ENCODE measurements at places on chromosomes 7 and 10.

DNA sequence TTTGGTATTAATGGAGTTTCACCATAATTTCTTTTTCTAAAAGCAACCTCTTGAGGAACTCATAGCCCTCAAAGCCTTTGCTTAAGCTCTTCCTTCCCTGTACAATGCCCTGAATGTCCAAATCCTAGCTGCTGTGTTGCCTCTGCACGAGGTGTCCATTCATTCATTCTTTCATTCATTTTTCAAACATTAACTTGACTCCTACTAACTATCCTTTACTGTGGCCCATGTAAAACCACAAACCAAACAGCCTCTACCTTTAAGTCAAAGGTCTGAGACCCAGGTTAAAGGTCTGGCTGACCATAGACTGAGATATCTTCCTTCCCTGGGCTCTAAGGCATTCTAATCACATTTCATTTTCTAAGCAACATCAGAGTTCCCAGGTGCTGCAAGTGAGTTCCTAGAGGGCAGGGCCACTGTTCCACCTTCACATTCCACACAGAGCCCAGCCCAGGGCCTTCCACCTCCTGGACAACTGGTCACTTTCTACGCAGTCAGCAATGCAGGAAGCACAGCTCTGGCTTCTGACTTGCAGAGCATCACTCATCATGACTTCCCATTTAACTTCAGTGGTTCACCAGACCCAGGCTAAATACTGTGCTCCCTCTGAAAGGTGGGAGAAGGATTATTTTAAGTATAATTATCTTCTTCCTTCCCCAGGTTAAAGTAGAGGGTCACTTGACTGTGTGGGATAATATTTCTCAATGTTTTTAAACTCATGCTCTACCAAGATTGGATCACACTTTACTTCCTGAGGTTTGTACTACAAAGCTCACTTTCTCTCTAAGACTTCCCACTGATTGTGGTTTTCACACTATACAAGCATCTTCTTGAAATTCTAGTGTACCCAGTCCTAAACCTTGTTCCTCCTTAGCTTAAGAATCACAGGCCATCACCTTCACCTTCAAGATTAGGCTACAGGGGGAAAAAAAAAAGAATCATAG, 19.1 kb downstream of the ATXN7L1 start:
- no peak for DNase-seq

GRCh38 chr10:60114765-60115586, 208.6 kb upstream of the CCDC6 start:
- DNase-seq = no peak

DNA sequence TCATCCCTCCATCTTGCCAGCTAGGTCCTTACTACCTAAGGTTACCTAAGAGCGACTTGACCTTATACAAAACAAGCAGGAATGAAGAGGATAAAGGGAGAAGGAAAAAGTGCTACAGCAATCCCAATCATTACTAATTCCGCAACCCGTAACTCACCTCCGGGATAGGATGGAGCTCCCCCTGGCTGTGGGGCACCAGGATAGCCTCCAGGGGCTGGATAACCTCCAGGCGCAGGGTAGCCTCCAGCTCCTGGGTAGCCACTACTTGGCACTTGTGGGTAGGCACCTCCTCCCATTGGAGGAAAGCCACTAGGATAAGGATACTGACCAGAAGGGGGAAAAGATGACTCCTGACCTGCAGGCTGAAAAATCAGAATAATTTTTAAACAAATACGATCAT, 15.8 kb downstream of the ANXA7 start:
- DNase-seq = no peak

DNA sequence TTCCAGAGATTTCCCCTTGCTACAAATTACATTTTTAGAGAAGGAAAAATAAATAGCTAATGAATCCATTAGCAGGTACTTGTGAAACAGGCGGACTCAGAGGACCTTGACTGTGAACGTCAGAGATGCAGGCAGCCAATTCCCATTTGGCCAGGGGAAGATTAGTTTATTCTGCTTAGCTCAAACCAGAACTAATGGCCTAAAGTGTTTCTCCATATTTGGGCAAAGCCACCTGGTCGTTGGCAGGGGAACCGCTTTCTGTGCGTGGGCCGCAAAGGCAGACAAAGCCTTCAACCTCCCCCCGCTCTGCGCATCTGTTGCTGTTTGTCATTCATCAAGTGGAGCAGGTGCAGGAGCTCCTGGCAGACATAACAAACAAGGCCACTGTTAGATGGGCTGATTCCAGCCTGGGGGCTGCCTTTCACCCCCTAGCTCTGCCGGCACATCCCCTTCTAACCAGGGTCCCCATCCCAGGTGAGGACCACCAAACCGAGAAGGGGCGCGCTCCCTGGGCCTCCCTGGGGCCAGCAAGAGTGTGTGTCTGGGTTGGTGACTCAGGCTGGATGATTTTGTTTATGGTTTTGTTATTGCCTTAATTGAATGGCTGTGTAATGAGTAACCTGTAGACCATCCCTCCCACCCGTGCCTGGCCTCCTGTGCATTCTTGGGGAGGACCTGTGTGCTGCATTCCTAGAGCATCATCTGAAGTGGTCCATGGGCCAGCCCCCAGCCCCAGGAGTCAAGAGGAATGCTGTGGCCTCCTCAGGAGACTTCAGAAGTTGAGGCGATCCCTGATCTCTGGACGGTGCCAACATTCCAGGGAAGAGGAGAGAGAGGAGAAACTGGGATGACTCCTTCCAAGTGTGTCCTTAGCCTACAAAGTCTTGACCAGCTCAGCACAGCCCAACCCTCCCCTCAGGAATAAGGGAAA, 14.5 kb upstream of the CPA1 start:
- peak; percentile 76 for DNase-seq

GRCh38 chr7:14687777-14688176, 214.8 kb downstream of the DGKB start:
- no peak for DNase-seq

DNA sequence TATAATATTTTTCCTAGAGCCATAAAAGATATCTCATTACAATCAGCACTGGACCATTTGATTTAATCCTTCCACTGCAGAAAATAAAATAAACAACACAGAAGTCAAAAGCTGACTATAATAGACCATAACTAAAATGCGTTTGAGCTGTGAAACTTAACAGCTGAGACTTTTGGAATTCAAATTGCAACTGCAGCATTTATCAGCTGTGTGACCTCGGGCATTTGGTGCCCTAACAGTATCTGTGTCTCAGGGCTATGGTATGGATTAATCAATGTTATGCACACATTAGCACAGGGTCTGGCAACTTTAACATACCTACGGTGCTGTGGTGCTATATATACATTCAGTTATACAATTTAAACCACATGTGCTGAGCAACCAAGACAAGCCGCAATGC, 160.1 kb downstream of the COL28A1 start:
- no peak for DNase-seq

DNA sequence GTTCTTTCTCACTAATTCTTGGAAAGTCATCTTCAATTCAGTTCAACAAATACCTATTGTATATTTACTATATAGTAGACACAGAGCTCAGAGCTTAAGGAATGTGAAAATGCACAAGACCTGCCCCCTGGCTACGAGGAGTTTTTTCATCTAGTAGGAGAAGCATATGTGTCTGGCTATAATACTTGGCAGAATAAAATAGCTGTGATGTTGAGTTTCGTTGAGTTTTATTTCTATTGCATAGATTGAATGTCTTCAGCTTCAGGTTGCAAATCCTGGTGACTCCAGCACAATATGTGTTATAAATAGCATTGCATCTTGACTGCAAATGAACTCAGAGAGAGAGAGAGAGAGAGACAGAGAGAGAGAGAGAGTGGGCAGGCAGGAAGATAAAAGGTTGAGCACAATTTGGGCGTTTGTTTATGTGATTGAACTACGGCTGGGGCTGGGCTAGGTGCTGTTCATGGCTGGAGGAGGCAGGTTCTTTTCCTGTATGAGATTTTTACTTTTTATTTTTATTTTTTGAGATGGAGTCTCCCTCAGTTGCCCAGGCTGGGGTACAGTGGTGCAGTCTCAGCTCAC, 229.6 kb downstream of the GALNT17 start:
- no peak for DNase-seq

GRCh38 chr10:6418613-6419216, 161.4 kb downstream of the PRKCQ start:
- DNase-seq = no peak

DNA sequence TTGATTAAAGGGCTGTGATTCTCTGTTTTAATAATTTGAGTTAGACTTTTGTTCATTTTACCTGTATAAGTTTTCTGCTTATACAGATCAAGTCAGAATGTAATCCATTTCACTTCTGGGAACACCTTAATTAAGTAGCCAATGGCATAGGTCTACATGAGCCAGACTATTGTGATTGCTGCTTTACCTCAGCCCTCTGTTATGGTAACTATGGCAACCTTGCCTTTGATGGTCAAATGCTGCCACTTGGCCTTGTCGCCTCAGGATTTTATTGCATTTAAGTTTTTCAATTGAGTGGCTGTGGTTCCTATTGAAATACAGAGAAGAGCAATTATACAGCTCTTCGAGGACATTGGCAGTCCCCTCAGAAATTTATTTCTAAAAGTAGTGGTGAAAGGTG, 64.3 kb upstream of the TMEM106B start:
- no peak for DNase-seq

- DNase-seq = no peak
Measured at GRCh38 chr10:113849946-113850345, 3.9 kb downstream of the DCLRE1A start.

DNA sequence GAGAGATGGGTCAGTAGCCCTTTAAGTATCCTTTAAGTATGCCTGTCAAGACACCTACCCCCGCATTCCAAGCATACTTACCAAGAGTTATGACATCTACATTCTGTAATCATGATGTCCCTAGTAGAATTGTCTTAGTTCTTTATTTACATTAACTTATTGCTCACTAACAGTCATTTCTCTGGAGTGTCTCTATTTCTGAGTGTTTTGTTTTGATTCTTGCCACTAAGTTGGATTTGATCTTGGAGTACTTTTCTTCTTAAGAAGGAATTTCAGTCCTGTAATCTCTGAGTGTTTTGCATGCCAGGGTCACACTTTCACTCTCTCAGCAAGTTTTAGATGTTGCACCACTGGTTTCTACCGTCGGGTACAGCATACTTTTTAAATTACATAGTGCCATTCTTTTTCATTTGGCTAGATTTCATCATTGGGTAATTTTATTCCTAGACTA, 1053.9 kb downstream of the KCNMA1 start:
- no peak for DNase-seq

DNA sequence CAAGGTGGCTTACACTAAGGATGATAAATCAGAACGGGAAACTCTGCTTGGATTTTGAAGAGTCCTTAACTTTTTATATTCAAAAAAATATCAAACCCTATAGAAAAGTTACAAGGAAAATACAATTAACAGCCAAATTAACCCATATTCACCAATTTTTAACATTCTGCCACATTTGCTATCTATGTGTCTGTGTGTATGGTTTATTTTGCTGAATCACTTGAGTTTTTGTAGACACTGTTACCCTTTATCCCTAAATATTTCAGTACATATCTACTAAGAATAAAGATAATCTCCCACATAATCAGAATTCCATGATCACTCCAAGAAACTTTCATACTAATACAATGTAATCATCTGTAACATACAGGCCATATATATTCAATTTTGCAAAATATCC, 1.2 kb upstream of the SRPK2 start:
- DNase-seq = no peak

- DNase-seq = no peak
Measured at GRCh38 chr10:104981995-104982394, 340.9 kb downstream of the SORCS3 start.

DNA sequence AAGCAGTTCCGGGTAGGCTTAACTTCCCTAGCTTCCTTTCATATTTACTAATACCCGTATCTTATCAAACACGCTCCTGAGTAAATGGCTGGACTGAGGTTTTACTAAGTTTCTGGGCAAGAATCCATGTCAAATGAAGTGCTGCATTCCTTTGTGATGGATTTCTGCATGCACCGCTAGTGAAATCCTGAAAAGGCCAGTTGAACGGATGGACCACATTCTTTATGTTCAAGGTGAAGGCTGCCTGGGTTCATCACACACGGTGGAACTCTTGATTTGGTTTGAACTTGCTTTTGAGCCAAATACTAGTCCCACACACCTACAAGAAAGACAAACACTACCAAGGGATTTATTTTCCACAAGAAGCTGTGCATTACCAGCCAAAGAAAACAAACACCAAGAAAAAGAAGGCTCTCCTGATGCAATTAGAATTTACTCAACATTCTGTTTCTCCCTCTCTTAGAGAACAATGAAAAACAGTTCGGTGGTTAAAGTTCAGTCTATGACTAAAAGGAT, 255.0 kb upstream of the SEMA3C start:
- DNase-seq = no peak

GRCh38 chr7:37277513-37277912, 171.2 kb downstream of the ELMO1 start:
- no peak for DNase-seq

All from NCI-H446 (cell line).